ENCODE measurements at places on chromosomes 13 and 19. TPM values are rescaled to one million over a fixed set of nuclear protein-coding genes. Genes with fewer than 3 reads are reported as not detected.

RDH8 gene
- total RNA-seq: not detected

ZNF285 gene
- 2.7 TPM for total RNA-seq

SIGLEC5 gene
- not detected for total RNA-seq

ASF1B gene
- total RNA-seq: 4.6 TPM

SPRED3 gene
- 1.4 TPM for total RNA-seq

DOCK6 gene
- total RNA-seq: 14.2 TPM

HSPB6 gene
- 44.7 TPM for total RNA-seq
